ENCODE measurements at places on chromosomes 6 and 20.

GRCh38 chr6:71383476-71383875 lies 94.9 kb downstream of the OGFRL1 start:
- DNase-seq: no peak

- DNase-seq: no peak
These were observed 73.3 kb upstream of the NXT1 start for GRCh38 chr20:23277316-23277715.

- no peak for DNase-seq
These were observed 27.0 kb upstream of the CCN5 start for GRCh38 chr20:44688053-44688625.

DNA sequence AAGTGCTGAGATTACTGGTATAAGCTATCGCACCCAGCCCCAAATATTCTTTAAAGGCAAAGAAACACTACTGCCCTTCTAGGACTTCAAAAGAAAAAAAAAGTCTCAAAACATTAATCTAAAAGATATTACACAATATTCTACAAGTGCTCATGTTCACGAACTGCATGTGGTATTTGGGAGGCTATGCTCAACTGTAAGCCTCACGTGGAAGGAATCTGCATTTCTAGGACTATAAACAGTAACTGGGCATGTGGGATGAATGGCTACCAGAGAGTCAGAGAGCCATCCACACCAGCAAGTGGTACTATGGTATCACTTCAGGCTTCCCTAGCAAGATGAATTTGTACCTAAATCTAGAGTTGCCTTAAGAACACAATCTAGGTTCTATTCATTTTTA lies 50.0 kb downstream of the FKBP5 start:
- DNase-seq: no peak

GRCh38 chr6:621931-622330 lies 35.0 kb downstream of the HUS1B start:
- DNase-seq: no peak

DNA sequence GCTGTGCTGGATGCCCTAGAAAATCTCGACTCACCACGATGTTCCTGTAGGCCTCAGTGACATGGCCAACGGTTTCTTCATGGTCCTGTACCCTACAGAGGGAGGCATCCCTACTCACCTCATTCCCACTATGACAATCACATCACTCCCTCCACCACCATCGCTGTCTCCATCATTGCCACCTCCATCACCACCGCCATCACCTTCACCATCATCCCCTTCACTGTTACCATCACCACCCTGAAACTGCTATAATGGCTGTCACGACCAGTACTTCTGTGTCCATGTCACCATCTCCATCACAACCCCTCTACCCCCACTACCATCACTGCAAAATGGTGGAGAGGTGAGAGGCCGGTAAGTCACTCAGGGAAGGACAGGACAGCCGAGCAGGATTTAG lies 29.8 kb upstream of the MRPS18A start:
- DNase-seq: no peak

DNA sequence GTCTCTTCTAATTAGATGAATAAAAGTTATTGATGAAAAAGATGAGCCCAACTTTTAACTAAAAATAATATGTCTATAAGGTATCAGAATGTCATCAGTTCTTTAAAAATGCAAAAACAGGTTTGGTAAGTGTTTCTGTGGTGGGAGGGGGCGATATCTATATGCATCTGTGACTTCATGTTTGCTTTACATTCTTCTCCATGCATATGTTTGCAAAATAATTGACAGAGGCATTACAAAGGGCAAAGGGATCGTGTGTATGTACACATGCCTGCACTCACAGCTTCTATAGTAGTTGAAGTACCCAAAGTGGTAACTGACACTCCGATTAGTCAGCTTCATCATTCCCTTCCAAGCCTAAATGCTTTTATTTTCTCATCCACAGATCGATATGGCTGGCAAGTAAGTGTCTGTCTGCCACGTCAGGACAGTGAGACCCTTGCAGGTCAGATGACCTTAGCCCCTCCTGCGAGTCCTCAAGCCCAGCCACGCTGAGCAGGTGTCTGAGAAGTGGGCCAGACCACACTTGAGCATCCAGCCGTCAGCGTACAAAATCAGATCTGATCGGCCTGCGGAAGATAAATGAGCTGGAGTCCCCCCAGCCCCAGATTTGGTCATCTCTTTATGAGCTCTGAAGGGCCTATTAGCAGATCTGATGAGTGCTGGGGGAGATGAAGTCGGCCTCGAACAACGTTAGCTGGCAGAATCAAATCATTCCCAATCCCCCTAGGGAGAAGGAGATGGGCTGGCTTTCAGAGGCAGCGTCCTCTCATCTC lies 369.1 kb downstream of the MAFB start:
- no peak for DNase-seq

- no peak for DNase-seq
These were observed 46.3 kb downstream of the MCM8 start for GRCh38 chr20:5996765-5997164.

DNA sequence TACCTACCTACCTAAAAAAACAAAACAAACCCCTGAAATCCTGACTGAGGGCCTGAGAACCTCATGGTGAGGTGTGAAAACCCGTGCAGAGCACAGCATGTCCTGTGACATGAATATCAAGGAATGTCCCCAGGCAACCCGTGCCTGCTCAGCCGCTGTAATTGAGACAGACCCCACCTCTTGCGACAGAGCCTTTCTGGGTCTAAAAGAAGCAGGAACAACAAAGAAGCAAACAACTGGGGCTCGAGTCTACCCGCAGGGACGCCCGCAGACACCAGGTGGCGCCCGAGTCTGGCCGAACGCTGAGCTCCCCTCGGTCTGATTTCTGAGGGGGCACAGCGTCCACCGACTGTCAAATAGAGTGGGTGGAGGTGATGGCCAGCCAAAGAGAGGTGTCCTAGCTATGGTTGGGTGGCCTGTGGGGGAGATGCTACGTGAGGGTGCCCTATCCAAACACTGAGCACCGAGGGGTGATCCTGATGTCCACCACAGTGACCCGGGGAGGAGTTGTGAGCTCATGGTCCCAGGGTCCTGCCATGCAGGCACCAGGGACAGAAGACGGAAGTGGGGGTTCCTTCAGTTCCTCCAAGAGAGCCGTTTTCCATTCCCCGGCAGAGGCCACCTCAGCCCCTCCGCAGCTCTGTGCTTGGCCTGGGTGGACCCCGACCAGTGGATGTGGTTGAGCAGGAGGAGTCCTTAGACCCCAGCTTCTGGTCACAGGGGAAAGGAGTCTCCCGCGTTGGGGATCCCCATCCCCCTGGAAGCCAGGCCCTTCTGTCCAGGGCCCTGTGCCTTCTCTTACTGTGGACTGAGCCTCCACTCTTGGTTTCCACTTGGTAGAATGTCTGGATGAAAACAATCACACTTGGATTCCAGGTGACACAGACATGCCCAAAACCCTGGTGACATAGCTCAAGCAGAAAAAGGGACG lies 268.2 kb downstream of the CDC5L start:
- peak; percentile 65 for DNase-seq

- no peak for DNase-seq
These were observed 19.0 kb upstream of the SERINC3 start for GRCh38 chr20:44540834-44541233.

GRCh38 chr20:25309395-25310267 lies 61.7 kb downstream of the PYGB start:
- DNase-seq: no peak

DNA sequence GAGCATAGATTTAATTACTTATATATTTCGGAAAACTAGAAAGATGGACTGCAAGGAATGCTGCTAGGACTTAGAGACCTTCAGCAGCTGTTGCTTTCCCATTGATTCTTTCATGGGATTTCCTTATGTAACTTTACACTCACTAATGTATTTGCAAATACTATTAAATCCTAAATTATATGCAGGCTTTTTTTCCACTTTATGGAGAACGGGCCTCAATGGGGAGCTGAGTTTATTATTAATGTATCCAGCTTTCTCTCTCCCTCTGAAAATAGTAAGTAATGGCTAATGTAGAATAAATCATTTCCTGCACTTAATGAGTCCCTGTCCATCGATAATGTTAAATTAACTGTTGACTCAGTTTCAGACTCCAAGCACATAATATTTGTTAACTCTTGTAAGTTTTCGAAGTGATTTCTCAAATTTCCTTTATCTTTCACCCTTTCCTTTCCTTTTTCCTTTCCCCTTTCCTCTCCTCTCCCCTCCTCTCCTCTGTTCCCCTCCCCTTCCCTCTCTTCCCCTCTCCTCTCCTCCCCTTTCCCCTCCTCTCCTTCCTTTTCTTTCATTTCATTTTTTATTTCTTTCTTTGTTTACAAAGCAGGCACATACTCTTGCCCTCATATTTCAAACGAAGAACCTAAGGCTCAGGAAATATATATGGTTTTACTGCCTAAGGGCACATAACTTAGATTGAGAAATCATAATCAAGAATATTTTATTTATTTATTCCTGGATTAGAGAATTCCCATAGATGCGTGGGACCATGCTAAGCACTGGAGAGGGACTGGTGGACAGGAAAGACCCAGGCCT lies 503.6 kb downstream of the MMUT start:
- DNase-seq: no peak

GRCh38 chr6:89291256-89291819 lies 23.8 kb downstream of the GABRR2 start:
- DNase-seq: no peak

DNA sequence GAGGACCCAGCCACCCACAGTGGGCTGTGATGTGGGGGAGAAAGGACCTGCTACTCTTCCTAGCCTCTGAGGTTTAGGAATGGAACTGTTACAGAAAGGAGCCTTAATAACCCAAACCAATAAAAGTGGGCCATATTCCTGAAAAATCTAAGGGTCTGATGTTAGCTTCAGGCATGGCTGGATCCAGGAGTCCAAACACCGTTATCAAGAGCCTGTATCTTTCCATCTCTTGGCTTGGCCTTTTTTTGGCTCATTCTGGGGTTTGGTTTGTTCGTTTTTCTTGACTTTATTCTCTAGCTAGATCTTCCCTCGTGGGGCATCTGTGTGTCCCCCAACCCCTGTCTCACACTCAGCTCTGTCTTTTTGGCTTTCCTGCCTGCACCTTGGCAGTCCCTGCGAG lies 38.7 kb downstream of the CDH4 start:
- DNase-seq: no peak

DNA sequence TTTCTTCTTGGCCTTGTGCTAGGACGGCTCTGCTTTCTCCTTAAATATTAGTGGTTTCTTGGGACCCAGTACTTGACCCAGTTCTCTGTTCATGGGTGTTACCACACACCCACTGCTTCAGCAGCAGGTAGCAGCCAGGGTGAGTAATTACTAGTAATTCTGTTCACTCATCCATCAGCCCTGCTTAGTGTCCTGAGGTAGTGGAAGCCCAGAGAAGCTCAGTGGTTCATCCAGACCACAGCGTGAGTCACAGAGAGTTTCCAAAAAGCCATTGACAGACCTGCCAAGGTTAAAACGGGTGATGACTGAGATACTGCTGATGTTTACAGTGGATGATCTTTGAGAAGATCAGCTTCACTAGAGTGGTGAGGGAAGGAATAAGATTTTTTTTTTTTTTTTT lies 51.7 kb upstream of the HINT3 start:
- DNase-seq: no peak

GRCh38 chr6:52610011-52610410 lies 33.2 kb upstream of the TRAM2 start:
- DNase-seq: no peak

DNA sequence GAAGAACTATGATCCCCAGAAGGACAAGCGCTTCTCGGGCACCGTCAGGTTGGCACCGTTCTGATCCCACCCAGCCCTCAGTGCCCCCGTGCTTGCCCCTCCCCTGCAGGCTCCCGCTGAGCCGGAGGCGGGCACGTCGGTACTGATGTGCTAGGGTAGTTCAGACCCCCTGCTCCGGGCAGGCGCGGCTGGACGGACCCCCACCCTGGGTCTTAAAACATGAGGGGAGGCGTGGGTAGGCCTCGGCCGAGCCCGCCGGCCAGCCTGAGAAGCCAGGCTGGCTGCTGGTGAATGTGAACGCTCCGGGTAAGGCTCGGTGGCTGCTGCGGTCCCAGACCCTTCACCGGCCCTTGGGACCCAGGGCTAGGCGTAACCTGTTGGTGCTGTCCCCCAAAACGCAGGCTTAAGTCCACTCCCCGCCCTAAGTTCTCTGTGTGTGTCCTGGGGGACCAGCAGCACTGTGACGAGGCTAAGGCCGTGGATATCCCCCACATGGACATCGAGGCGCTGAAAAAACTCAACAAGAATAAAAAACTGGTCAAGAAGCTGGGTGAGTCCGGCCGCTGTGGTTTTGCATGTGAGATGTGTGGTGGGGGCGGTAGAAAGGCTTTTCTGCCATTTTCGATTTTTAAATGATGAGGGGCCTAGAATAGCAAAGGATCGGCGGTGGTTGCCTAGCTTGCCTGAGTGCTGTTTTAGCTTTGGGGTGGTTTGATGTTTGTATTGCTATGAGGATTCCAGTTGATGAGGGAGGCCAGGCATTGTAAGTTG lies 964 bp downstream of the RPL10A start:
- no peak for DNase-seq

- no peak for DNase-seq
These were observed 17.8 kb upstream of the COL19A1 start for GRCh38 chr6:69848552-69848951.

DNA sequence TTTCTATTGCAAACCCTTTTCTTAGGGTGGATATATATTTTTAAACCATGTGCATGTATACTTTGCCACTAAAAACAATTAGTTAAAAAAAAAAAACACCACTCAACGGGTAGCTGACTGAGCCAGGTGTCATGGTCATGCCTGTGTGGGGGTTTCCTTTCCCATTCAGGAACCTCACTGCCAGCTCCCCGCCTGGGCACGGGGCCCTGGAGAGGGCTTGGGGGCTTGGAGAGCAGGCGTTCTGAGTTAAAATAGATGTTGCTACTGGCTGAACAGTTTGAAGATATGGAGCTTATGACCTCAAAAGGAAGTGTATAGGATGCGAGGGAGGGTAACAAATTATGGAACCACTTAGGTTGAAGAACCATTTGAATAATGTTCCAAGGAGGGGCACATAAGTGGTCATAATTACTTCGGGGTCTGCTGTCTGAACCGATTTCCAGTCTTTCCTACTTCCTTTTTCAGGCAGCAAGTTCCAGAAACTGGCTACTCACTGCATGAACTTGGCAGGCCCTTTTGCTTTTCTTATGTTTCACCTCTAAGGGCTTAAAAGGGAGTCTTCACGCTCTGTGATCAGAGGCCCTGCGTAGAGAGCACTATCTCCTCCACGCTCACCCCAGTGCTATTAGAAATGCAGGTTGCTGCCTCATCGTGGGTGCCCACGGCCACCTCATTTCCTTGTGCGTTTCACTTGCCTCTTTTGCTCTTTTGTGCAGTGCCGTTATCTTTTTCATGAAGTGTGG lies 9.9 kb downstream of the STX16 start:
- DNase-seq: no peak

DNA sequence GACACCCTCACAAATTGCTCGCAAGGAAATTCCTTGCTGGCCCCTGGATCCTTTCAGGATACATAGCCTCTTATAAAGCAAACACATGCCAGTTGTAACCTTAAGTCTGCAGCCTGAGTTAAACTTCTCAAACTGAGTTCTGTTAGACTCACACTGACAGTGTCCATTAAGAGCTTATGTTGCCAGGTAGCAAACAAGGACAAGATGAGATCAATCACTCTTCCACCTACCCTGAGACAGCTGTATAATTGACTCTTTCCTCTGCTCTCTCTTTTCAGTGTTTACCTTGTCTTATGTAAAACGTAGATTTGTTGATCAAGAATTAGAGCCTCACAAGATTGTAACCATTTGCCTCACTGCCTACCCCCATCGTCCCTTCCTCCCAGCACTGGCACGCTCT lies 359.8 kb downstream of the EPM2A start:
- DNase-seq: no peak

GRCh38 chr6:10411131-10411970 lies 3.5 kb downstream of the TFAP2A start:
- no peak for DNase-seq

GRCh38 chr6:44000164-44000842 lies 126.9 kb downstream of the MRPL14 start:
- DNase-seq: no peak

Data from activated B cell treated with CpG ODN at 0.5 μM for 24 hours (primary cell).